ENCODE measurements at places on chromosomes 7 and 10.

- peak; percentile 82 for DNase-seq
Observed at GRCh38 chr10:43322769-43323168, 48.7 kb upstream of the FXYD4 start.

- no peak for DNase-seq
Observed at GRCh38 chr7:12923971-12924370, 236.5 kb downstream of the ARL4A start.

GRCh38 chr7:27905951-27906350, 166.0 kb downstream of the TAX1BP1 start:
- DNase-seq = no peak

DNA sequence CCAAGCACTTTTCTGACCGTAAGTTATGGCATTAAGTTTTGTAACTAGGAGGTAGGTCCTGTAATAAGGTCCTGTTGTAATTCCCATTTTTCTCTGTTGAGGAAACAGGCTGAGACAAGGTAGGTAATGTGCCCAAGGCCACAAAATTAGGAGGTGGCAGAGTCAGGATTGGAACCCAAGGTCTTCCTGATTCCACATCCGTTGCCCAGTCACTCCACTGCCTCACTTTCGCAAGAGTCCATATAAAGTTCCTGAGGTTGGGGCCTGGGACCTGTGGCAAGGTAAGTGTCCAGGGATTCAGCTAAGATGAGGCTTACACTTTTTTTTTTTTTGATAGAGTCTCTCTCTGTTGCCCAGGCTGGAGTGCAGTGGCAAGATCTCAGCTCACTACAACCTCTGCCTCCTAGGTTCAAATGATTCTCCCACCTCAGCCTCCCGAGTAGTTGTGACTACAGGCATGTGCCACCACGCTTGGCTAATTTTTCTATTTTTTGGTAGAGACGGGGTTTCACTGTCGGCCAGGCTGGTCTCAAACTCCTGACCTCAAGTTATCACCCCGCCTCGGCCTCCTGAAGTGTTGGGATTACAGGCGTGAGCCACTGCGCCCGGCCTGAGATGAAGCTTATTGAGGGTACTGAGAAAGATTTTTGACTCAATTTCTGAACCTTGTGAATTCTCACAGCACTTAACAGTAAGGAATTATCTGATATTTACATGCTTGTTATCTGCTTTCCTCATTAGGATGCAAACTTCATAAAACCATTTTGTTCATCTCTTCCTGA, 20.3 kb upstream of the GNA12 start:
- DNase-seq = no peak

DNA sequence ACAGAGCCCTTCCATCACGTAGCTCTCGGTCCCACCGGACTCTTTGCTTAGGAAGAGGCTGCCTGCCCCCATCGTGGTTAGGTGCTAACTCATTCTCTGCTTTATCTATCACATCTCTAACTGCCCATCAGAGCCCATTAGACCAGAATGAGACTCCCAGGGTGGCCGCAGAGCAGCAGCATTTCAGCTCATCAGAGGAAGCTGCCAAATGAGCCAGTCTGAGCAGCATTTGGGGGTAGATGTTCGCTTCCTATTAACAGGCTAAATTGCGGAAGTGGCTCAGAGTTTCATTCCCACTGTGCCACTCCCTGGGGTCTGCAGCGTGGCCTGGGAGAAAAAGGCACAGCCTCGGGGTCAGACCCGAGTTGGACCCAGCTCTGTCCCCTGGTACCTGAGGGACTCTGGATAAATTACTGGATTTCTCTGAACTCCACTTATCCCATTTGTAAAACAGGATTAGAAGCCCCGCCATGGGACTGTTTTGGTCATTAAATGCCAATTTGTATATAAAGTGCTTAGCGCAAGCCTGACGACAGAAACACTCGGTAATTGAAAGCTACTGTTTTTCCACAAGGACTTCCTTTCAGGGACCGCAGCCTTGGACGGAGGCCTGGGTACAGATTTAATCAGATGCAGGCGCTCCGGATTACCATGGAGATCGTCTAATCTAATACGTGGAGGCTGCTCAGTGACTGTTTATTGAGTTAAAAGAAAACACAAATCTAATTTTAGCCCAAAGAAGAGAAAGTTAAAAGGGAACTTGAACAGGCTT, 73.8 kb upstream of the PRLHR start:
- no peak for DNase-seq

DNA sequence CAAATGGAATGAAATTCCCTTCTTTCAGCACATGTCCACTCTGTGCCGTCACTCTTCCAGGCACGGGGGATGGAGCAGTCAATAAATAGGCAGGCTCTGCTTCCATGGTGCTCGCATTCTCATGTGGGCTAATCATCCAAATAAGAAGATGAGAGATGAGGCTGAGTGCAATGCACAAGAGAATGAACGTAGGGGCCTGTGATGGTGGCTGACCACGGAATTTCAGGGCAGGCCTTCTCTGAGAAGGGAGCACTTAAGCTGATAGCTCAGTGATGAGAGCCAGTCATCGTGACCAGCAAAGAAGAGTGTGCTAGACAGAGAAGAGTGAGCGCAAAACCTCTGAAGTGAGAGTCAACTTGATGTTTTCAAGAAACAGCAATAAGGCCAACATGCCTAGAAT, 47.9 kb downstream of the TAF3 start:
- DNase-seq = no peak

DNA sequence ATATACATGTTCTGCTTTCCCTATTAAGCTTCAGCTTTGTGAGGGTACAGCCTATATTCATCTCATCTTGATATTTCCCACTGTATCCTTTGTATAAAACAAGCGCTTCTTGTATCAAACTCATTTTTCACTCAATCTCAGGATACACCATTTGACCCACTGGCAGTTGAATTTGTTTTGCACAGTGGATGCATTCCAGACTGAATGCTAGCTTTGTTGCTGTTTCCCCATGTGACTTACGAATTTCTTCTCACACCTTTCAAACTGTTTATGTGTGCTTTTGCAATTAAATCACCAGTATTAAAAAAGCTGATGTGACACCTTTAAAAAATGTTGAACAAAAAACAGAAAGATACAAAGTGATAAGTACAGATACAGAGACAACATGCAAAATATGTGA, 180.9 kb downstream of the ZNF438 start:
- no peak for DNase-seq

GRCh38 chr7:143038635-143039034, 11.7 kb upstream of the OR9A2 start:
- no peak for DNase-seq

GRCh38 chr7:127976056-127976737, 55.0 kb downstream of the LRRC4 start:
- no peak for DNase-seq

- DNase-seq = no peak
Observed at GRCh38 chr10:18185621-18186020, 45.4 kb downstream of the CACNB2 start.

DNA sequence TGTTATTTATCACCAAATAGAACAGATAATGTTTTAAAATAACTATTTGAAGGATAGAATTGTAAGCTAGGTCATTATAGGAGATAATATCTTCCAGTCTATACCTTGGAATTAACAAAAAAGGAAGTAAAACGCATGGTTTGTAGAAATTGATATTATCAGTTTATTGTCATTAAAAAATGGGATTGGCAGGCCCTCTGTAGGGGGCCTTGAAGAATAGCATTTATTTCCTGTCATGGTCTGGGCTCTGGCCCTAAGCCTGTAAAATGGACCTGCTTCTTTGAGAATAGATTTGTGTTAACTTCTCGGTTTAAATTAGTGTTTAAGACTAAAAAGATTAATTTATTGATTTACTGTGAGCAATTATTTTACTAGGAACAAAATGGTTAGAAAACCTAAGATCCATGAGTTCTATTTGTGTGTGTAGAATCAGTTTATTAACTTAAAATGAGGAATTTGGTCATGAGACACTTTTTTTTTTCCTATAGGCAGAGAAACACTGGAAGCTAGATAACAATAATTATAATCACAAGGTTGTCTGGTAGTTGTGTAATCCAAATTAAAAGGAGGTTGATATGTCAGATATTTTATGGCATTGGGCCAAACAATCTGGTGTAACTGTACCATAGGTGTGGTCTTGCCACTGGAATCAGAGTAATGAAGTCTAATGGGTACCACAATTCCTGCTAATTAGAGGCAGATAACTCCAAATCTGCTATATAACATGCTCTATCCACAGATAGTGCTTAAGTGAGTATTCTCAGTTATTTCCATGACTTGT, 197.4 kb upstream of the FOXP2 start:
- DNase-seq = no peak

DNA sequence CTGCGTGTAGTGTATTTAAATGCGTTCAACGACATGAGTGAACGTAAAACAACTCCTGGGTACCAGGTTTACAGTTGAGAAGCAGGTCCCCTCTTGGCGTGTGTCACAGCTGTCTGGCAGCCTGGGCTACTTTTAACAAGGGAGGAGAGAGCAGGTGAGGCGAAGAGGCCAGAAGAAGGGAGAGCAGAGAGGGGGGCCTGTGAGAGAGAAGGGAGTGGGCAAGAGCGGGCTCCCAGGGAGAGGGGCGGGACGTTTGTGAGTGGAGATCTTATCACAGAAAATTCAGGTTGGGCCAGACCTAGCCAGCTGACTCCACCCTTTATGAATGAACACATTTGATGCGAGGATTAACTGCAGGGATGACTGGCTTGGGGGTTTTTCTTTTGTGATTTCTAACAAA, 154.0 kb downstream of the CAMK1D start:
- DNase-seq = no peak

DNA sequence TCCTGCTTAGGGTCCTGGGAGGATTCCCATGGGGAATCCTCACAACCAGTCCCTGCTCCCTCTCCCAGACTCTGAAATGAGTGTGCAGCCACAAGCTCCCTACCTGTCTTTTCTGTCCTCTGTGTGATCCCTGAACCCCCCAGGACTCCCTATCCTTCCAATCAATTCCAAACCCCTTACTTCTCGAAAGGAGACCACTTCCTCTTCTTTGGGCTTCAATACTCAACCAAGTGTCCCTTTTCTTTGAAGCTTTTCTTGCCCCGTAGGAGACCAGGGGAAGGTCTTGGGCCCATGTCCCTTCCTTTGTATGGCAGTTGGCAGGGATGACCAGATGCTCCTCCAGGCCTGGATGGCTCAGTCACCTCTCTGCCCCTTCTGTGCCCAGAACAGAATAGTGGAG, 1.7 kb downstream of the AEBP1 start:
- DNase-seq = no peak

GRCh38 chr10:22699976-22700375, 14.4 kb downstream of the PIP4K2A start:
- no peak for DNase-seq

DNA sequence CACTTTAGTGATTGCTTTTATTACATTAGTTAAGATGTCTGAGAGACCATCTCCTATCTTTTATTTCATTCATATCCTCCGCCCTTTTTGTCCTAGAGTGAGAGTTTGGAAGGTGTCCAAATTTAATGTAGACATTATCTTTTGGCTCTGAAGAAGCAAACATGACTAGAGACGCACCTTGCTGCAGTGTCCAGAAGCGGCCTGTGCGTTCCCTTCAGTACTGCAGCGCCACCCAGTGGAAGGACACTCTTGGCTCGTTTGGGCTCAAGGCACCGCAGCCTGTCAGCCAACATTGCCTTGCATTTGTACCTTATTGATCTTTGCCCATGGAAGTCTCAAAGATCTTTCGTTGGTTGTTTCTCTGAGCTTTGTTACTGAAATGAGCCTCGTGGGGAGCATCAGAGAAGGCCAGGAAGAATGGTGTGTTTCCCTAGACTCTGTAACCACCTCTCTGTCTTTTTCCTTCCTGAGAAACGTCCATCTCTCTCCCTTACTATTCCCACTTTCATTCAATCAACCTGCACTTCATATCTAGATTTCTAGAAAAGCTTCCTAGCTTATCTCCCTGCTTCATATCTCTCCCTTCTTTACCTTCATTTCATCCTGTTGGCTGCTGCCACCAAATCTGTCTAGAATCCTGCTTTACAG, 10.4 kb upstream of the CLCN1 start:
- DNase-seq = peak; percentile 66

- DNase-seq = no peak
Observed at GRCh38 chr7:108794466-108794865, 224.8 kb downstream of the DNAJB9 start.

- DNase-seq = no peak
Observed at GRCh38 chr10:97090644-97091043, 95.1 kb downstream of the SLIT1 start.

- DNase-seq = no peak
Observed at GRCh38 chr7:98826387-98826786, 43.4 kb downstream of the TMEM130 start.

- DNase-seq = peak; percentile 30
Observed at GRCh38 chr10:122342293-122343134, 32.0 kb upstream of the PLEKHA1 start.

GRCh38 chr10:7487528-7487927, 76.7 kb upstream of the SFMBT2 start:
- DNase-seq = no peak

- DNase-seq = no peak
Observed at GRCh38 chr10:119129721-119130120, 25.8 kb downstream of the DENND10 start.

GRCh38 chr7:150516956-150517745, 2.5 kb downstream of the GIMAP7 start:
- DNase-seq = no peak

DNA sequence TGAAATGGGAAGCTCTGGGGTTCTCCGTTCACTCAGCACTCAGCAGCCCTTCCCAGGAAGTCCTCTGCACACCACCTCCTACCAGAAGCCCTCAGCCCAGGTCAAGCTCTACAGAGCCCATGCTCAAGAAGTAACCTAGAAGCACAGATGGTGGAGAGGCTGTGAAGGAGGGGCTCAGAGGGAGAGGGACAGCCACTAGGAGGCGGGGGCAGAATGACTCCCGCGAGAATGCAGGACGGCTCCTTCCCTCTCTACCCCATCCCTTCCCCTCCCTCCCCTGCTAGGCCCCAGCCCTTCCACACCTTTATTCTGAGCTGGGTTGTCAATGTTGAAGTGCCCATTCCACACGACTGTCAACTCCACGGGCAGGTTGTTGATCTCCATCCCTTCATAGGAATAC, 373.2 kb downstream of the PLXNA4 start:
- no peak for DNase-seq

DNA sequence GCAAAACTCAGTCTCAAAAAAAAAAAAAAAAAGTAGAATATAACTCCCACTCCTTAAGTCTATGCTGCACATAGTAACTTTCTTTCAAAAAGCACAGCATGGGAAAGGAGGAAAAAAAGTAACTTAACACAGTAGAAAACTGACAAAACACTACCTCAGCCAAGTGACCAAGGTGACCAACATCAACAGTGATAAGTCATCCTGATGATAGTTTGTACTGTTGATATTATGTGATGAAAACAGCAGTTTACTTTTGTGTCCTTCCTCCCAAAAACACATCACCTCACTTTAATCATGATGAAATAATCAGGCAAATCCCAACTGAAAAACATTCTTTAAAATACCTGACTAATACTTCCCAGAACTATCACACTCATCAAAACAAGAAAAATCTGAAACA, 29.3 kb upstream of the MAT1A start:
- no peak for DNase-seq

DNA sequence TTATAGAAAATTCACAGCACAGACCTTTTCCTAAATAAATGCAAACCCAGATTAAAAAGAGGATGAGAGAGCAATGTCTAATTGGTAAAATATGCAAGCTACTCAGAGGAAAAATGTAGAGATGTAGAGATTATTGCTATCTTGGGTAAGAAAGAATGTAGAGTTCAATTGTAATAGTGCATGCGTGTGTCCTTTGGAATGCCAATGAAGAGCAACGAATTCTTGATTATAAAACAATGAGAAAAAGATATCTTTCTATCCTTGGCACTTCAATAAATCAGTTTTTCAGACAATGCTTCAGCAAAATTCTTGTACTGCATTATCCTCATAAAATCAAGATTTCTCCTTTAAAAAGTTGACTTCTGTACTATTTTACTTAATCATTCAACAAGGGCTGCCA, 50.9 kb downstream of the SEMA3D start:
- DNase-seq = no peak

GRCh38 chr7:100190048-100190711, 12.5 kb downstream of the STAG3 start:
- DNase-seq = no peak
